Mammary epithelial cell (primary cell): ENCODE measurements at places on chromosomes 2 and 18. TPM values are rescaled to one million over a fixed set of nuclear protein-coding genes. Genes with fewer than 3 reads are reported as not detected.

IL36G gene
- total RNA-seq, result not detected

ACMSD gene
- 0.33 TPM for total RNA-seq

MC4R gene
- total RNA-seq, result not detected in 2 replicates

THSD7B gene
- total RNA-seq, result not detected in 2 replicates

TUBA4A gene
- total RNA-seq, result 209 TPM

EMILIN2 gene
- 0.52 and 0.64 TPM in 2 replicates for total RNA-seq

CD28 gene
- total RNA-seq, result not detected in 2 replicates

RAMP1 gene
- not detected in 2 replicates for total RNA-seq

CNRIP1 gene
- total RNA-seq, result not detected in 2 replicates

EVX2 gene
- not detected in 2 replicates for total RNA-seq

TRABD2A gene
- 6.2 and 9.7 TPM in 2 replicates for total RNA-seq

DNAJC5G gene
- not detected for total RNA-seq
